ENCODE measurements at places on chromosomes 6 and 20. TPM values are rescaled to one million over a fixed set of nuclear protein-coding genes. Genes with fewer than 3 reads are reported as not detected.

Gene IRF4
- not detected for total RNA-seq

Gene QKI
- 105 TPM for total RNA-seq

Gene PXT1
- 0.08 TPM for total RNA-seq

Gene GRM1
- under 0.01 TPM for total RNA-seq

Gene DACT2
- 0.82 TPM for total RNA-seq

Gene SCRT2
- total RNA-seq = not detected

Gene NUS1
- 16.5 TPM for total RNA-seq

Gene TFAP2B
- not detected for total RNA-seq

Gene CEP57L1
- 14.7 TPM for total RNA-seq

Gene ZSCAN31
- 16.8 TPM for total RNA-seq

Gene AKIRIN2
- total RNA-seq = 6.2 TPM

Gene RAB44
- total RNA-seq = not detected

Gene NR2E1
- not detected for total RNA-seq

Gene PFDN6
- total RNA-seq = 30.9 TPM

Gene FAM83B
- not detected for total RNA-seq

Gene SPATA25
- total RNA-seq = 0.60 TPM

Gene POLR3F
- total RNA-seq = 11.1 TPM

Gene EEF1A2
- 0.47 TPM for total RNA-seq

Gene FAM209B
- not detected for total RNA-seq

Gene MPIG6B
- not detected for total RNA-seq

Gene PRDM13
- total RNA-seq = not detected

Gene KCNK16
- not detected for total RNA-seq

Gene SLC17A3
- total RNA-seq = not detected

Gene UNC93A
- total RNA-seq = not detected

Gene PRR18
- not detected for total RNA-seq

Gene TRERF1
- 1.2 TPM for total RNA-seq

Gene COL19A1
- total RNA-seq = not detected

Gene PEX6
- 27.5 TPM for total RNA-seq

Measured in smooth muscle cell of the coronary artery (primary cell).